HCEC 1CT (cell line): ENCODE measurements at places on chromosomes 6 and 20.

GRCh38 chr6:15350386-15351083 lies 104.7 kb downstream of the JARID2 start:
- DNase-seq, result no peak

- no peak for DNase-seq
Observed at GRCh38 chr6:169921217-169921616, 169.8 kb downstream of the ERMARD start.

- peak; percentile 100 for DNase-seq
Observed at GRCh38 chr6:90369024-90369519, 72.4 kb upstream of the BACH2 start.

DNA sequence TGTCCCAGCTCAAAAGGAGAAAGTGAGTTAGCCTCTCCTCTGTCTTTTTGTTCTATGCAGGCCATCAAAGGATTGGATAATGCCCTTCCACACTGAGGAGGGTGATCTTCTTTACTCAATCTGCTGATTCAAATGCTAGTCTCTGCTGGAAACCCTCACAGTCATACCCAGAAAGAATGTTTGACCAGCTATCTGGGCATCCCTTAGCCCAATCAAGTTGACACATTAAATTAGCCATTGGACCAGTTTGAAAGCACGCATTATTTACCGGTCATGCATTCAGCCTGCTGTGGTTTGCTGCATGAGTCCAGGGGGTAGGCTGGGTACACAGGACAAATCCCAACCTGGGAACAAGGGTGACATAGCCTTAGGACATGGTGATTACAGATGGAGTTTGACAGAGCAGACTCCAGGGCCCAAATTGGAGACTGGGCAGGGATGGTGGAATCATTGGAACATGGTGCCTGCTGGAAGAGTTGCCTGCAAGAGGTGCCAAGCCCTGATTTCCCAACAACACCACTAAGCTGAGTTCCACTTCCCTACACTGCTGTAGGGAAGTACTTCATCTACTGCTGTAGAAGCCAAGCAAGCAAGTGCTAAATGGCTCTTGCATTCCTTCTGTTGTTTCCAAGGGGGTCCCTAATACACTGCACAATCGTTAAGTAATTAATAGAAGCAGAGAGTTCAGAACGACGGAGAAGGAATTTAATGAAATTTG lies 87.7 kb downstream of the RNF182 start:
- DNase-seq, result no peak

DNA sequence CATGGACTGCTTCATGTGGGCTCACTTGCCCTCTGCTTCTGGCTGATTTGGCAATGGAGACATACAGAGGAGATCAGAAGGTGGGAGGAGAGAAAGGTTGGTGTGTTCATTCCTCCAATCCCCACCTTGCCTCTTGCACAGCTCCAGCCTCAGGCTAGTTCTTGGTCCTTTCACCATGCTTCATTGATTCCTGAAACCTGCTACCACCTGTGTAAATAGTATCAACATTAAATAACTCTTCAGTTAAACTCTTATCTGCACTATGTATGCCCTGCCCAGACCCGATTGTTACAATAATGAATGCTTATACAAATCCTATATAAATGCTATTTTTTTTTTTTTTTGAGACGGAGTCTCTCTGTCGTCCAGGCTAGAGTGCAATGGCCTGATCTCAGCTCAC lies 174.5 kb downstream of the CD83 start:
- no peak for DNase-seq

- no peak for DNase-seq
Observed at GRCh38 chr6:137978252-137978896, 111.3 kb downstream of the TNFAIP3 start.
